Upper lobe of left lung (tissue), 6 donors: ENCODE measurements at places on chromosomes 12 and 14. TPM values are rescaled to one million over a fixed set of nuclear protein-coding genes. Genes with fewer than 3 reads are reported as not detected.

DNA sequence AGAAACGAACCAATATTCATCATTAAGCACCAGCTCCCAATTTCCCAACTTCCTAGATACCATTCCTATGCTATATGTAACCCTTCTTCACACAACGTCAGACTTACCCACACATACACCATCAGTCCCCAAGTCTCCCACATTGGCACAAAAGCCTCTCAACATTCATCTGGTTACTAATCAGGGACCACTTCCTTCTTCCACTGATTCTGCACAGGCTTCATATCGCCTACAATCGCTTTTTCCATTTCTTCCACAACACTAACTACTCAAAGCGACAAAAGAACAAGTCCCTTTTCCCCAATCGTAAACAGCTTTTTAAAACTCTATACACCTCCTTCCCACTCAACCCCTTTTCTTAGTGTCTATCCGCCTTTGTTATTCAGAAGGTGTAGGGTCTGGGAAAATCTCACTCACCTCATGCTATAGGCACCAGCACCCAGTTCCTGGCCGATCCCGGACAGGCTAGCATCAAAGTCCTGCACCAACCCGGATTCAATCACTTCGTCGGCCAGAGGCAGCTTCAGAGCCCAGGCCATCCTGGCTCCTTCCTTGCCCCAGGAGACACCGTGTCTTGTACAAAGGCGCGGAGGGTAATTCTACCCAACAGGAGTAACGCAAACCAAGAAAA is 936 bp downstream of the TFCP2 start:
- H3K36me3 ChIP-seq, result no peaks in the 10 kb centered on the region
- no peak for DNase-seq
- no peaks in the 10 kb centered on the region for H3K27me3 ChIP-seq
- peak overlapping the region; percentile 64 for H3K4me3 ChIP-seq
- H3K4me1 ChIP-seq, result peaks cover 15% of the 10 kb centered on the region

- no peak for DNase-seq
- H3K4me3 ChIP-seq, result no peak overlapping the region
- no peaks in the 10 kb centered on the region for H3K27me3 ChIP-seq
- no peaks in the 10 kb centered on the region for H3K36me3 ChIP-seq
- no peak overlapping the region for H3K27ac ChIP-seq
These were observed 84.7 kb downstream of the GALNT4 start for GRCh38 chr12:89439941-89440340.

GRCh38 chr12:53224061-53224896 is 7.7 kb downstream of the RARG start:
- H3K4me3 ChIP-seq, result no peak overlapping the region
- peaks cover 41% of the 10 kb centered on the region for H3K4me1 ChIP-seq
- H3K27me3 ChIP-seq, result no peaks in the 10 kb centered on the region
- no peak for DNase-seq

- DNase-seq, result peak; percentile 95
- H3K27me3 ChIP-seq, result no peaks in the 10 kb centered on the region
- peak within 1 kb of the TSS; percentile 53 for H3K4me3 ChIP-seq
These were observed at the start of gene ITGA7 for GRCh38 chr12:55707841-55708694. TSS of gene ITGA7 (minus strand) at chr12:55707904. CDS start at chr12:55707682, 222 bp downstream.

DNA sequence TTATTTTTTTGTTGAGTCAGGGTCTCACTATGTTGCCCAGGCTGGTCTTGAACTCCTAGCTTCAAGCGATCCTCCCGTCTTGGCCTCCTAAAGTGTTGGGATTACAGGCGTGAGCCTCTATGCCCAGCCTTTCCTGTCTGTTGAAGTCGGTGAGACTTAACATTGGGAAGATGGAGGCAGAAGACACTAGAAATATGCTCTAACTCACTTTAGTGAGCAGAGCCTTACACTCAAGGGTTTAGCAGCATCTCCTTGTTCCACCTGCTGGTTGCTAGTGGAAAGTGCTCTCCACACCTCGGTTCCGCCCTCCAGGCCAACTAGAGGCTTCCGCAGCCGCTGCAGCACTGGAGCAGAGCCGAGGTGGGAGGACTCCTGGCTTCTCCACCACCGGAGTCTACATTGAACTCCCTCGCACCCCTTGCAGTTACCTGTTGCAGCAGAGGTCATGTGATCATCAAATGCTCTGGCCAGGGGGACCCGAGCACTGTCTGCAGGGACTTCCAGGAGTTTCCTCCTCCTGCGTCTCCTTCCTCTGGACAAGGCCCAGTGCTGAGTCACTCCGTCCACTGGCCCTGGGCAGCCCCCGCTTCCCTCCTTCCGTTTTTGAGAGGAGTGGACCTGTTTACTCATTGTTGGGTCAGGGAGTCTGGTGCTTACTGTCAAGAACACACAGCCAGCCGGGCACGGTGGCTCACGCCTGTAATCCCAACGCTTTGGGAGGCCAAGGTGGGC is 9.4 kb upstream of the HVCN1 start:
- peak; percentile 84 for DNase-seq
- H3K27ac ChIP-seq, result peak overlapping the region; percentile 68
- peak overlapping the region; percentile 29 for H3K4me3 ChIP-seq
- H3K27me3 ChIP-seq, result no peaks in the 10 kb centered on the region
- no peaks in the 10 kb centered on the region for H3K36me3 ChIP-seq

DNA sequence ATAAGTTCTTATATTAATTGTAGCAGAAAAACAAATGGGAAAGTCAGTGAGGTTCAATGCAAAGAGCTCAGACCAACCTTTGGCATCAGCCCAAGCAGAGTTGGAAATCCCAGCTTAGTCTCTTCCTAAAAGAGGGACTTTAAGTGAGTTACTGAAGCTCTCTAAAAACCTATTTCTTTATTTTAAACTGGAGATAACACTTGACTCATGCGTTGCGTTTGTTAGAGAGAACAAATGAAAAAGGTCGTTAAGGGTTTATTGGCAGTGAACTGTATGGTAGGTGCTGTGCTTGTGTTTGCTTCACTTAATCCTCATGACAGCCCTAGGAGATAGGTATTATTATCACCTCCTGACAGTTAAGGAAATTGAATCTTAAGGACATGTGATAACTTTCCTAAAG is 396.5 kb downstream of the RAD51B start:
- DNase-seq, result no peak
- peaks cover 5% of the 10 kb centered on the region for H3K4me1 ChIP-seq
- no peak overlapping the region for H3K4me3 ChIP-seq
- H3K36me3 ChIP-seq, result no peaks in the 10 kb centered on the region

DNA sequence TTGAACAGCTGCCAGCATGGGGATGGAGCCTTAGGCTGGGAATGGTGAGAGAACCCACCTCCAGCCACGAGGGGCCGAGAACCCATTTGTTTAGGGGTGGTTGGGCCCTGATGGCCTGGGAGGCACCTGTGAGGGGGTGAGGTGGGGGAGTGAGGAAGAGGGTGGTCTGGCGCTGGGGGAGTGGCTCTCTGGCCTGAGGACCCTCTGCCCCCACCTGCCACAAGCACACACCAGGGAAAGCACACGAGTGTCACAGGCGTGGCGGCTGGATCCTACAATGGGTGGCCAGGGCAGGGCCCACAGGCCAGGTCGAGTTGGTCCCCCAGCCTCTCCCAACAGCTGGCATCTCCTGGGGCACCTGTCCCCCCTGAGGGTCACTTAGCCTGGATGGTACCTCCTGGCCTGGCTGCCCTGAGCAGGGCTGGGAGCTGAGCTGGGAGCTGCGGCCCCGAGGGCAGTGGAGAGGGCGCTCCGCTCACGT is 340.5 kb downstream of the TMEM121 start:
- no peak overlapping the region for H3K4me3 ChIP-seq
- no peaks in the 10 kb centered on the region for H3K4me1 ChIP-seq
- H3K27me3 ChIP-seq, result no peaks in the 10 kb centered on the region
- H3K36me3 ChIP-seq, result no peaks in the 10 kb centered on the region
- no peak overlapping the region for H3K27ac ChIP-seq
- peak; percentile 54 for DNase-seq

DNA sequence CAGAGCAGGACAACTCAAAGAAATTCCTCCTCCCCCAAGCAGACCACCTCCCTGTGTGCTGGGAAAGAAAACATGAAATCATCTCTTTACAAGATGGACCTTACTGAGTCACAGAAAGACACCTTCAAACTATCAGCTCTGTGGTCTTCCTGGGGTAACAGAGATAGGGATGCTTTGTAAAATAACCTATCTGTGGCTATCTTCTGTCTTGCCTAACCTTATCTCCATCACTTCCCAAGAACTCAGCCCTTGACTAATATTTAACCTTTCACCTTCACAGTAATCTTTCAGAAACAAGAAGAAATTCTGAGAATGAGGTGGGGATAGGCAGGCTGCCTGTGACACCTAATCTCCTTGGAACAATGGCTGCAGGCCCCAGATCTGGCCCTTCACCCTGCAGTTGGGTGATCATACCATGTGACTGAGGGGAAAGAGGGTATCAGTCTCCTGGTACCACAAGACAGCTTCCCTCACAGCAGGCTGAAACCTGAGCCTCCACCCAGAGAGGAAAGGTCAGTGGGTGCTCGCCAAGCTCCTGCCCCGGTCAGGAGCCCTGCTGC is 27.4 kb upstream of the CEBPE start:
- no peaks in the 10 kb centered on the region for H3K36me3 ChIP-seq
- H3K27me3 ChIP-seq, result no peaks in the 10 kb centered on the region
- peak overlapping the region; percentile 17 for H3K27ac ChIP-seq

GRCh38 chr14:56144176-56144575 is 26.0 kb downstream of the PELI2 start:
- DNase-seq, result no peak
- no peak overlapping the region for H3K27ac ChIP-seq
- H3K27me3 ChIP-seq, result no peaks in the 10 kb centered on the region
- H3K4me3 ChIP-seq, result no peak overlapping the region

- H3K4me3 ChIP-seq, result no peak overlapping the region
- H3K36me3 ChIP-seq, result no peaks in the 10 kb centered on the region
- H3K27me3 ChIP-seq, result no peaks in the 10 kb centered on the region
- DNase-seq, result no peak
- H3K27ac ChIP-seq, result no peak overlapping the region
These were observed 66.7 kb upstream of the PTCSC3 start for GRCh38 chr14:36243183-36243582.

- H3K4me1 ChIP-seq, result no peaks in the 10 kb centered on the region
- no peak for DNase-seq
- H3K27me3 ChIP-seq, result no peaks in the 10 kb centered on the region
- H3K36me3 ChIP-seq, result no peaks in the 10 kb centered on the region
These were observed 55.1 kb downstream of the CMAS start for GRCh38 chr12:22100958-22101748.

- H3K4me3 ChIP-seq, result no peak overlapping the region
- peaks cover 13% of the 10 kb centered on the region for H3K4me1 ChIP-seq
- no peak overlapping the region for H3K27ac ChIP-seq
- H3K27me3 ChIP-seq, result no peaks in the 10 kb centered on the region
- no peaks in the 10 kb centered on the region for H3K36me3 ChIP-seq
- DNase-seq, result no peak
These were observed 316.0 kb downstream of the RAD51B start for GRCh38 chr14:68135566-68135965.

- H3K4me1 ChIP-seq, result peaks cover 11% of the 10 kb centered on the region
- H3K27me3 ChIP-seq, result no peaks in the 10 kb centered on the region
- no peak overlapping the region for H3K27ac ChIP-seq
- no peak overlapping the region for H3K4me3 ChIP-seq
These were observed 24.0 kb upstream of the EVL start for GRCh38 chr14:100041271-100041670.

DNA sequence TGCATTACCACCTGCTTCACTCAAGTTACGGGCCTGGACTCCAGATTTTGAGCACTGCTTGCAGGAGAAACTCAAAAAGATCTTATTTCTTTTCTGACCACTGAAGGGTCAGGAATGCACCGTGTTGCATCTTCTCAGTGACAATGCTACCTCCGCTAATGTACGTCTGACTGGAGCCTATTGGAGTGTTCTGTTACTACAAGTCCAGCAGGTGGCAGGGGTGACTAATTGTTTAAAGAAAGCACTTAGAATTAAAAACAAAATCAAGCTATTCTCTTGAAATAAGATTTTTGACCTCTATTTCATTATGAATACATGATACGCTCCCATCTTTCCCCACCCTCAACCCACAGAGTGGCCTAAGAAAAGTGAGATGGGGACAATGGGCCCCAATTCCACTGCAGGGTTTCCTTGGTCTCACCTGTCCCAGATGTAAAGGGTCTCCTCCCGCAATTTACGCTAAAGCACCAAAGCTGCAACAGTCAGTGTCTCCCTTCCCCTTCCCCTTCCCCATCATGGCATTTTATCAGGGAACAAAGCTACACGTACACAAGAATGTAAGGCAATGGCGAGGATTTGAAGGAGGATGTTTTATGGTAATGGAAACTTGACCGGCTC is 2.2 kb downstream of the TBPL2 start:
- no peak overlapping the region for H3K27ac ChIP-seq
- H3K4me1 ChIP-seq, result peaks cover 5% of the 10 kb centered on the region
- no peak for DNase-seq
- no peaks in the 10 kb centered on the region for H3K36me3 ChIP-seq

DNA sequence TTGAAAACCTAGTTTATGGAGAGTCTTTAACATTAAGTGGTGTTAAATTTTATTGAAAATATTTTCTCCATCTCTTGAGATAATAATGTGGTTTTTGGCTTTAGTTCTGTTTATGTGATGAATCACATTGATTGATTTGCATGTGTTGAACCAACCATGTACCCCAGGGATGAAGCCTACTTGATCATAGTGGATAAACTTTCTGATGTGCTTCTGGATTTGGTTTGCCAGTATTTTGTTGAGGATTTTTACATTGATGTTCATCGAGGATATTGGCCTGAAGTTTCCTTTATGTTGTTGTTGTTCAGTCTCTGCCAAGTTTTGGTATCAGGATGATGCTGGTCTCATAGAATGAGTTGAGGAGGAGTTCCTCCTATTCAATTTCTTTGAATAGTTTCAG is 222.6 kb downstream of the ADAMTS20 start:
- H3K36me3 ChIP-seq, result no peaks in the 10 kb centered on the region
- no peak overlapping the region for H3K27ac ChIP-seq
- no peaks in the 10 kb centered on the region for H3K4me1 ChIP-seq
- H3K4me3 ChIP-seq, result no peak overlapping the region
- no peaks in the 10 kb centered on the region for H3K27me3 ChIP-seq
- DNase-seq, result no peak

DNA sequence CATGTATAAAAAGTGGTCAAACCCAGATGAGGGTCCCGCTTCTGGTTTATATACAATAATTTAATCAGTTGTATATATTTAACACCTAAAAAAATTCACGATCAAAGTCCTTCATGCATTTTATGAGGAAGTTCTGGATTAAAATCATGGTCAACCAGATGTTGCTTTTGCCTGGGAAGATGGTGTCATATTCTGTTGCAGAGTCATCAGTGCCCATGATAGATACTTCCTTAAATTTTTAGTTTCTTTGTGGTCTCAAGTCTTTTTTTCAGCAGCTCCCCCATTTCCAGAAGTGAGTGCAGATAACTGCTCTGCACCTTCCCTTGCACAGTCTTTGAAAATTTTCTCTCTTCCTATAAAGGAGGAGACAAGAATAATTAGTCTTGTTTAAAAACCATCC is 16.1 kb downstream of the ERP29 start:
- H3K4me1 ChIP-seq, result no peaks in the 10 kb centered on the region
- H3K4me3 ChIP-seq, result no peak overlapping the region
- peaks cover 3% of the 10 kb centered on the region for H3K36me3 ChIP-seq
- H3K27me3 ChIP-seq, result no peaks in the 10 kb centered on the region

FAM186B gene
- 3.1 TPM for total RNA-seq

LTBR gene
- 152 TPM for total RNA-seq

KLRG1 gene
- 3.2 TPM for total RNA-seq

VRTN gene
- total RNA-seq, result not detected

STK38L gene
- 31.7 TPM for total RNA-seq

TMEM229B gene
- total RNA-seq, result 3.1 TPM

HOXC12 gene
- total RNA-seq, result not detected

GALNT9 gene
- 0.26 TPM for total RNA-seq

ART4 gene
- 0.55 TPM for total RNA-seq

OR6S1 gene
- total RNA-seq, result not detected

MANSC4 gene
- total RNA-seq, result not detected

OR4E2 gene
- not detected for total RNA-seq
